Astrocyte of the spinal cord (primary cell): ENCODE measurements at places on chromosomes 4 and X.

GRCh38 chr4:43709443-43709842 lies 739.2 kb downstream of the KCTD8 start:
- no peak for DNase-seq

DNA sequence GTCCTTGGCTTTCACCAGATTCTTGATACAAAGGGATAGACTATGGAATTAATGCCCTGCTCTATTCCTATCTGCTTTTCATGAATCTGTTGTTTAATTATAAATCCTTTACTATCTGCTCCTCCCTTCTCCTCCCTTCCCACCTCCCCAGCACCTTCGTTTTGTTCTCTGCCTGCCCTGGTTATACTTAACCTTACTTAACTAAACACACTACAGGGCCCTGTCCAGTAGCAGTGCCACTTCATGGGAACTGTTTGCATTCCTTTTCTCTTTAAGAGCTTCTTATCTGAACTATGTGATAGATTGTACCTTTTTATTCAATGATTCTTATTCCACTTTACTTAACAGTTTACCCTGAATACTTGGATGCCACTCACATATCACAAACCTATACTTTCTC lies 830 bp downstream of the HOPX start:
- DNase-seq = no peak

DNA sequence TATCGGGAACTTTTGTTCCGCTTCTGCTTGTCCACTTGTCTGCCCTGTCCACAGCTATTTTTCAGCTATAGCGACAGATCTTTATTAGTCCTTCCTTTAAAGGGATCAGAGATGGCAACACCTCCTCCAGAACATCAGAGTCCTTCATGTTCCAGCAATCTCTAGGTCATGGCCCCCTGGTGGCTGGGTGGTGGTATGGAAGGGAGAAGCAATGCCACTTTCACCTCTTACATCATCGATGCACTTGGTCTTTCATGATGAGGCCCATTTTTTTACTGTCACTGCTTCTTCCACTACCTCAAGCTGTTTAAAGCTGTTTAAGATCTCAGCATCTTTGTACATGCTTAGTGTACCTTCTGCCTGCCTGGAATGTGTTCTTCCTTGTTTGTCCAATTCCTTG lies 106.7 kb downstream of the ARHGAP6 start:
- DNase-seq = no peak

GRCh38 chr4:60745800-60746571 lies 454.1 kb upstream of the ADGRL3 start:
- no peak for DNase-seq

DNA sequence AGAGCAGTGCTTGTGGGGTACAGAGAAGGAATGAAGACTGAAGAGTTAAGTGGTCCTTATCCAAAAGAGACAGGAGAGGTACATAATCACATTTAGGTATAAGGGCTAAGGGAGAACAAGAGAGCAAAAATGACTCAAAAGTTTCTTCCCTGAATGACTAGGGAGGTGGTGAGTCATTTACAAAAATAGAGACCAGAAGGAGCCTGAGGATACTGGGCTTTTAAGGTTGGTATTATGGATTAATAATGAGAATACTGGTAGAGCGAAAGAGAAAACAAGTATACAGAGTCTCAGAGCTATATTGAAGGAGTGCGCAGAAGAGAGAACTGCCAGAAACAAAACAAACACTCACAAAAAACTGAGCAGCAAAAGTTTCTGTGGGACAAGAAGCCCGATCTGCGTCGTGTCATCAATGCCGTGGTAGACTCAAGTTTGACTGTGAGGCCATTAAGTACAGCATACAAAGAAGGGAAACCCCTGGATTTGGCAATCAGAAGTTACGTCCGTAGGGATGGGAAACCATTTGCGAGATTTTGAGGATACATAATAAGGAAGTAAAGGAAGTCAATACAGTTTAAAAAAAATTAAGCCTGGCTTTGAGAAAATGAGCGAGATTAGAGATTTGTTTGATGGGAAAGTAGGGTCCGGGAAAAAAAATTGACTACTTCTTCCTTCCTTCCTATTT lies 129.1 kb upstream of the STIM2 start:
- DNase-seq = no peak

- no peak for DNase-seq
These were observed 12.5 kb downstream of the GRXCR1 start for GRCh38 chr4:42904986-42905385.
